ENCODE measurements at places on chromosomes 4 and X.

DNA sequence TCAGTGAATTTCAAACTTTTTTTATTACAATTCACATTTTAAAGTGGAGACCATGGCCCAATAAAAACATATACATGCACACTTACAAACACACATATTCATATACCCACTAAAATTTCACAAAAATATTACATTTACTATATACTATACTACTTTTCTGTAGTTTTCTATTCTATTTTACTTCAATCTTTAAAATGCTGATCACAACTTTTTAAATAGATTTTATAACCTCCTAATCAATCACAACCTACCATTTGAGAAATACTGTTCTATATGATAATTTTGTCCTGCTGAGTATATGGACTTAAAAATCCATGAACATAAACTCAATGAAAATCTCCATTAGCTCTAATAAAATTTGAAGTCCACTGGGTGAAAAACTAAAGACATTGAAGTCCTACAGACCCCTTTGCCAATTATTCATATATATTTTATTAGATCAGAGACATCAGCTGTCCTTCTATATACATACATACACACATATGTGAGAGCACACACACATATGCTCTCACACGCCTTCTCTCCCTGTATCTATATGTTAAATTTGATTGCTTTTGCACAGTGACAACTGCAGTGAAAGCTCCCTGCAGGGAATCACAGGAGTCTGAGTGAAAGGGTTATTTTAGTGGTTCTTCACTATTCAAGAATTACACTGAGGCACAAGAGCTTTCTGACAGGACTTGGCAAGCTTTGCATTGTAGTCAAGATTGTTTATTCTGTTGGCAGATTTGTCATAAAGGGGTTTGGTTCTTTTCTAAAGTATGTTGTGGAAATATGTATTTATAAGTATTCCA is 46.7 kb upstream of the PRDM8 start:
- no peak for DNase-seq

DNA sequence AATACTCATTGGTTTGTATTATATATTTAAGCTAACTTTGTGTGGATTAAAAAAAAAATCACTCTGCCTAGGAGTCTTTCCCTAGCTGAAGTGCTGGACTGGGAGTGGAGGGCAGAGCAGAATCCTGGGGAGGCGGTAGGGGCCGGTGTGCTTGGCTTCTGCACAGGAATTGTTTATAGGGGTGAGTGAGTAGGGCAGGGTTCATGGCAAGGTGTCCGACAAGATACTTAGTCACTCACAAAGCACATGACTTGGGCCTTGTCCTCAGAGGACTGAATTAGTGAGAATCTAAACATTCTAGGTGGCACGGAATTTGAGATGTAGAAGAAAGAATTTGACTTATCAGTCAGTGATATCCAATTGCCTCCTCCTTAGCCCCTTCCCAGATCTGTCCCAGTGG is 32.2 kb downstream of the FNIP2 start:
- DNase-seq = no peak

- no peak for DNase-seq
These were observed 214.8 kb downstream of the SPCS3 start for GRCh38 chr4:176534566-176534965.

- no peak for DNase-seq
These were observed 15.3 kb downstream of the CEP135 start for GRCh38 chr4:55964046-55964445.

GRCh38 chr4:109015413-109015810 is 252.6 kb upstream of the ETNPPL start:
- no peak for DNase-seq

DNA sequence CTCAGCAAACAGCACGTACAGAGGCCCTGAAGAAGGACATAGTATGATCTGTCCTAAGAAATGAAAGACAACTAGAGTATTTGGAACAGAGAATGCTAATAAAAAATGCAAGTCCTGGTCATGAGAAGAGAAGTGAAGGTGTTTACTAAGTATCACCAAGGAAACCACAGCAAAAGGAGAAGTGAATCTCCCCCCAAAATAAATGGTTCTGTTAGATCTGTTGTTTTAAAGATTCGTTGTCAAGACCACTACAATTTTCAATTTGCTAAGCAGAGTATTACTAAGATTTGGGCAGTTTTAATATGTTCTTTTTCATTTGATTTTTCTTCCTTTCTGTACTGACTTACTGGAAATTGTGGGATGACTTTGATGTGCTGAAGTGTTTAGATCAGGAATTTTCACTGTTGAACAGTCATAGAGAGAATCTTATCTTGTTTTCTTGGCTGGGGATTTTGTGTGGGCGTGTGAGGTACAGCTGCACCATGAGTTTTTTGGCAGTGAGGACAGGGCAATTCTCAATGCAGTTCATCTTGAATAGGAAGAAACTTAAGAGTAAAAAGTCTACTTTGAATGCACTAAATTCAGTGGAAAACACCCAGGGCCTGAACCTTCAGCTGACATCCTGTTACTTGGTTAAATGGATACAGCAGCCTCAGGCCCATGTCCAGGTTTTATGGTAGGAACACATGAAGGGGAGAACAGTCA is 132.2 kb downstream of the STIM2 start:
- no peak for DNase-seq

DNA sequence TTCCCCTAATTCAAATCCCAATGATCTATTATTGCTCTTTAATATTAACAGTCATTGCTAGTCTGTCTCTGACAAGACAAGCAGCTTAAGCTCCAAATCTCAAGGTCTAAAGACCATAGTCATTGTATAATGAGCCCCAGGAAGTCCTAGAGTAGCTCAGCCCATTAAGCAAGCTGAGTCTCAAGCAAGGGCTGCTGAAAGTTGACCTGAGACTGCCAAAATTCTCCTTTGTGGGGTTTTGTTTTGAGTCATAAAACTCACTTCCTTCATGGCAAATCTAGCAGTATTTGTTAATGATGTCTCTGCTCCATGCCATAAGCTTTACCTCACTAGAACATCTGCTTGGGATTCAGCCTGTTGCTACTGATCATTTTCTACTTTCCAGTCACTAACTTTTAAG is 313.2 kb downstream of the ANTXR2 start:
- no peak for DNase-seq

DNA sequence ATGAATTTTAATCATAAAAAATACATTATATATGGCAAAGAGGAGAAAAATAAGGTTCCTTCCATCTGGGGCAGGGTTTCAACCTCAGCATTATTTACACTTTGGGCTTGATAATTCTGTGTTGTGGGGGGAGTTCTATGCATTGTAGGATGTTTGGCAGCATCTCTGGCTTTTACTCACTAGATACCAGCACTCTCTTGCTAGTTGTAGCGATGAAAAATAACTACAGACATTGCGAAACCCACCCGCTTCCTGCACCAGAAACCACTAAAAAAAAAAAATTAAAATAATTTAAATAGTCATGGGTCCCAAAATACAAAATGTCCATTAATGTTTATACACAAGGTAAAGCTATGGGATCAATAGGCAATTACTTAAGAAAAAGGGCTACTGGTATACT is 52.7 kb downstream of the PPP3CA start:
- DNase-seq = no peak

All from activated naive CD4-positive, alpha-beta T cell treated with anti-CD3 and anti-CD28 coated beads, Interleukin-2, amount 10 ng/mL, durations not matched to agents 7 days and 5 days (primary cell).